Activated naive CD4-positive, alpha-beta T cell treated with anti-CD3 and anti-CD28 coated beads, Interleukin-2, amount 50 U/mL, for 72 hours (primary cell): ENCODE measurements at places on chromosomes 12 and 14.

GRCh38 chr14:38209572-38210557, 2.2 kb downstream of the SSTR1 start:
- peak; percentile 12 for DNase-seq

GRCh38 chr12:100234166-100234565, 32.7 kb downstream of the DEPDC4 start:
- no peak for DNase-seq

DNA sequence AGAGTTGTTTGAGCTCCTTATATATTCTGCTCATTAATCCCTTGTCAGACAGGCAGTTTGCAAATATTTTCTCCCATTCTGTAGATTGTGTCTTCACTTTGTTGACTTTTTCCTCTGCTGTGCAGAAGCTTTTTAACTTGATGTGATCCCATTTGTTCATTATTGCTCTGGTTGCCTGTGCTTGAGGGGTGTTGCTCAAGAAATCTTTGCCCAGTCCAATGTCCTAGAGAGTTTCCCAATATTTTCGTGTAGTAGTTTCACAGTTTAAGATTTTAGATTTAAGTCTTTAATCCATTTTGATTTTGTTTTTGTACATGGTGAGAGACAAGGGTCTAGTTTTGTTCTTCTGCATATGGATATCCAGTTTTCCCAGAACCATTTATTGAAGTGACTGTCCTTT, 19.8 kb downstream of the ABCC9 start:
- no peak for DNase-seq

GRCh38 chr12:19243551-19243950, 114.0 kb downstream of the PLEKHA5 start:
- DNase-seq, result no peak

DNA sequence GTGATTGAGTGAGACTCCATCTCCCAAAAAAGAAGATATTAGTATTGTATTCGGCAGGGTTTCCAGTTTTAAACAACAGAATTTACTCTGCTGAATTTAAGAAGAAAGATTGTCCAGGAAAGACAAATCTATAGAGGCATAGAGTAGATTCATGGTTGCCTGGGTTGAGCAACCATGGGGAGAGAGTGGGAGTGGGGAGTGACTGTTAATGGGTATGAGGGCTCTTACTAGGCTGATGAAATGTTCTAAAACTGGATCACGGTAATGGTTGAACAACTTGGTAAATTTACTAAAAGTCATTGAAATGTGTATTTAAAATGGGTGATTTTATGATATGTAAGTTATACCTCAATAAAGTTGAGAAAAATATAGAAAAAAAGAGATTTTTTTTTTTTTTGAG, 13.9 kb upstream of the C12orf76 start:
- DNase-seq, result no peak

DNA sequence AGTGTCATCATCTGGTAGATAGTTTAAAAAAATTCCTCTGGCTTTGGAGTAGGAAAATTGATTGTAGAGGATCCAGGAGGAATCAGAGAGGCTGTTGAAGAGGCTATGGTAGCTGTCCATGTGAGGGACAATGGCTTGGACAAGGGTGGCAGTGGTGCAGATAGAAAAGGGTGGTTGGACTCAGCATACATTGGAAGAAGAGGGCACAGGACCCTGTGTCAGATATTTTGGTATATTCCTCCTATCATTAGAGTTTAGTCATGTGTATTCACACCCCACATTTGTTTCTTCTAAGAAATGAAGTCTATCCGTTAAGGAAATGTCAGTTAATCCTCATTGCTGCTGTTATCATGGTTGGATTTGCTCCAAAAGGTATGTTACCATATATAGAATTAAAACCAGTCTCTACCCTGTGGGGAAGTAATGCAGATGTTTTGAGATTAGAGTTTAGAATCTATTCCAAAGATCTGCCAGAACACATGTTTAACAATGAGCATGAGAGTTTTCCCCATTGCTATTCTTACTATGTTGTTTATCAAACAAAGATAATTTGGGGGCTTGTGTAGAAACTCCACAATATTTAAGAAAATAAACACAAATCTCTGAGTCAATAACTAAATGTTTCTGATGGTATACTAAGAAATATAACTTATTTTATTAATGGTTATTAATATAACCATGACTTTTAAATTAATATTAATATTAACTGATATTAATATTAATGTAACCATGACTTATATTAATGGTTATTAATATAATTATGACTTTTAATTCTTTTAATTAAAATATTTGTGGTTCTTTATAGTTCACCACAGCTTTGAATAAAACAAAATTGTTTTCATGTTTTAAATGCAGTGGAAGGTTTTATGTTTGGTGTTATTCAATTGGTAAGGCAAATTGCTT, 80.9 kb downstream of the CRADD start:
- no peak for DNase-seq

- DNase-seq, result no peak
These were observed 918 bp downstream of the RNASE1 start for GRCh38 chr14:20801726-20802125.

DNA sequence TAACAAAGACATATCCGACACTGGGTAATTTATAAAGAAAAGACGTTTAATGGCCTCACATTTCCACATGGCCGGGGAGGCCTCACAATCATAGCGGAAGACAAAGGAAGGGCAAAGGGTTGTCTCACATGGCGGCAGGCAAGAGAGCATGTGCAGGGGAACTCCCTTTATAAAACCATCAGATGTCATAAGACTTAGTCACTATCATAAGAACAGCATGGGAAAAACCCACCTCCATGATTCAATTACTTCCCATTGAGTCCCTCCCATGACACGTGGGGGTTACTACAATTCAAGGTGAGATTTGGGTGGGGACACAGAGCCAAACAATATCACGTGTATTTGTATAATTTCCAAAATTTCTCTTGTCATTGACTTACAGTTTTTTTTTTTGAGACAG, 5.5 kb upstream of the LMNTD1 start:
- DNase-seq, result no peak
